ENCODE measurements at places on chromosomes 16 and 17. TPM values are rescaled to one million over a fixed set of nuclear protein-coding genes. Genes with fewer than 3 reads are reported as not detected.

The HS3ST4 gene
- not detected for total RNA-seq

The KRTAP4-5 gene
- total RNA-seq, result not detected

The SDK2 gene
- total RNA-seq, result 0.32 TPM

The CA7 gene
- not detected for total RNA-seq

The SPNS2 gene
- total RNA-seq, result 10.7 TPM

The CDK12 gene
- total RNA-seq, result 34.5 TPM

The INPP5K gene
- total RNA-seq, result 25.3 TPM

The TAC4 gene
- not detected for total RNA-seq

The TMEM100 gene
- total RNA-seq, result not detected

The CMTM1 gene
- total RNA-seq, result 0.89 TPM

The FNDC8 gene
- not detected for total RNA-seq

The RRAD gene
- 12.0 TPM for total RNA-seq

The CCR7 gene
- total RNA-seq, result 0.85 TPM

The NPIPB9 gene
- 1.7 TPM for total RNA-seq

The SOCS1 gene
- 1.7 TPM for total RNA-seq

The EVI2B gene
- not detected for total RNA-seq

The CD300H gene
- 0.45 TPM for total RNA-seq

The NCBP3 gene
- total RNA-seq, result 31.2 TPM

The PRSS8 gene
- 0.24 TPM for total RNA-seq

The PPM1E gene
- total RNA-seq, result 0.09 TPM

The SHISA6 gene
- not detected for total RNA-seq

The RPS15A gene
- total RNA-seq, result 2,310 TPM

The TELO2 gene
- total RNA-seq, result 36.7 TPM

The WFIKKN2 gene
- total RNA-seq, result 0.03 TPM

The IL34 gene
- total RNA-seq, result 0.44 TPM

The SRCIN1 gene
- 3.1 TPM for total RNA-seq

The GRAP gene
- total RNA-seq, result 0.16 TPM

The KRT20 gene
- 0.17 TPM for total RNA-seq

The ABCC6 gene
- 1.1 TPM for total RNA-seq

The PRSS33 gene
- not detected for total RNA-seq

The TEKT1 gene
- not detected for total RNA-seq

The SLC47A2 gene
- 0.14 TPM for total RNA-seq

The PLEKHG4 gene
- 18.3 TPM for total RNA-seq

The PLD6 gene
- 6.5 TPM for total RNA-seq

The ZG16B gene
- total RNA-seq, result 0.92 TPM
